Activated CD8-positive, alpha-beta memory T cell treated with anti-CD3 and anti-CD28 coated beads for 4 hours (primary cell): ENCODE measurements at places on chromosomes 12 and 14.

DNA sequence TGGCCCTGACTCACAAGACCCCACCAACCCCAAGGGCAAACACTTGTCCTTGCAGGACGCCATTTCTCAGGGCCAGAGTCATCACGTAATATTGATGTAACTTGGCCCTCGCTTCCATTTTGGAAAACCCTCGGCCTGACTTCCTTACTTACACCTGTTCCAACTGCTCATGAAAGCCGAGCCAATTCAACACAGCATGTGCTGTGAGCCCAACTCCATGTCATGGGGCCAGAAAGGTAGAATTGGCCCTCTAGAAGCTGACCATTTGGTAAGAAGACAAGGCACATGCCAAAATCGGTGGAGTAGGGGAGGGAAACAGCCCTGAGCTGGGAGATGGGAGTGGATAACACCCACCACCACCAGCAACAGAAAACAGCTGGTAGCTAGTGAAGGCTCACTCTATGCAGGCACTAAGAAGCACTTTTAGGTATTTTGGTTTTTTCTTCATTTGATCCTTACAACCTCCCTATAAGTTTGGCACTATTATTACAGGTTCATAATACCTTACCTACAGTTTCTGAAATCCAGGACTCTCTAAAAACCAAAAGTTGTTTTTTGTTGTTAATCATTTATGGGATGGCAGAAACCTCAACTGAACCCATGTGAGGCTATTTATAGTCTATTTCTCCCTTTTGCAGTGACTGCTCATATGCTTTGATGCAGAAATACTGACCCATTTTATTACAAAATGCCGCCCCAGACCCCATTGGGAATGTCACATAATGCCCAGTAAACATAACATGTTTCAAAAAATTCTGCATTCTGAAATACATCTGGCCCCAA lies 6.5 kb downstream of the TTC7B start:
- no peak for DNase-seq

DNA sequence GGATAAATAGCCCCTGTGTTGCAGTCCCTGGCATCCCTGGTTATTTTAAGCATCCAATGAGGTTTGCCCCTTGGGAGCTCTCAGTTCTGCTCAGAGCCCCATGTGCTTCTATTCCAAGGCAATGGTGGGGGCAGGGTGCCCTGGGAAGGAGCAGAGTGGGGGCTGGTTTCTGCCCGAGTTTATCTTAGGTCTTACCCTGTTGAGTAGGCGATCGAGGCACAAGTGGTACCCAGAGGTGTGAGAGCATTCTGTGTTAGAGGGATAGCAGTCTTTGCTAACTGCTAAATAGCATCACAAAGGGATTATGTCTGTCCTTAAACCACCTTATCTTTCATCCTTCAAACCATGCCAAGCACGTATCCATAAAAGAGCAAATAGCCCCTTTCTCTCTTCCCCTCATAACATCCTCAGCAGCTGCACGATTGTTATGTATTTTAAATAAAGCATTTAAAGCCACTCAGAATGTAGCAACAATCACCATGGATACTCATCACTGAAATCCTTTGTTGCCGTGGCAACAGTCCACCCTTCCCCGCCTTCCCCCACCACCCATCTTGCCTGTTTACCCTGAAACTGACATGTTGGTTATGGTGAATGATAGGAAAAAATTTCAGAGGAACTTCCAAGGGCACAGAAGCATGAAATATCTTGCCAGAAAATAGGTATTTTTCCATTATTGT lies 139.3 kb downstream of the PTPN11 start:
- DNase-seq, result no peak

DNA sequence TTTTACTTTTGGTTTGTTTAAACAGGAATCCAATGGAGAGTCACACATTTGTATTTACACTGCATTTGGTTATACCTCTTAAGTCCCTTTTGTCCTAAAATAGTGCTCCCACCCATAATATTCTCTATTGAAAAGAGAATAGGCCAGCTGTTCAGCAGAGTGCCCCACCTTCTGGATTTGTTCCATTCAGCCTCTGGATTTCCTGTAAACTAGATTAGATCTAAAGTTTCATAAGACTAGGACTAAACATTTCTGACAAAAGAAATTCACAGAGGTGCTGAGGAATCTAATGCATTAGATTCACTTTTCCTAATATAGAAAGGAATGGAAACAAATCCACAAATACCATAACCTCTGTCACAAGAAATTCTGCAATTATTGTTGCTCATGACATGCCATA lies 38.1 kb downstream of the GCH1 start:
- DNase-seq, result no peak

DNA sequence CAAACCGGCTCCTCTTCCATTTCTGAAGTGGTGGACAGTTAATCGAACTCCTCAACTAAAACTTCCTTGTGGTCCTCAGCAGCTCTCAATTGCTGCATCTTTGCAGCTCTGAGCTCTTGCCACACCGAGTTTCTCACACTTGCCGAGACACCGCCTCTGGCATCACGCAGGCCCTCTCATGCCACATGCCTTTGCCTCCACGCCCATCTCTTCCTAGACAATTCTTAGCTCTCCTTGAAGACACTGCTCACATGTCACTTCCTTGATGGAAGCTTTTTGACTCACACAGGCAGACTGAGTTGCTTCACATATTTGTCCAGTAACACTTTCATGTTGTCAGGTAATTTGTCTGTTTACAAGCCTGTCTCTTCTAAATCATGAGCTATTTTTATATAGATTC lies 29.2 kb downstream of the KCNA1 start:
- no peak for DNase-seq

DNA sequence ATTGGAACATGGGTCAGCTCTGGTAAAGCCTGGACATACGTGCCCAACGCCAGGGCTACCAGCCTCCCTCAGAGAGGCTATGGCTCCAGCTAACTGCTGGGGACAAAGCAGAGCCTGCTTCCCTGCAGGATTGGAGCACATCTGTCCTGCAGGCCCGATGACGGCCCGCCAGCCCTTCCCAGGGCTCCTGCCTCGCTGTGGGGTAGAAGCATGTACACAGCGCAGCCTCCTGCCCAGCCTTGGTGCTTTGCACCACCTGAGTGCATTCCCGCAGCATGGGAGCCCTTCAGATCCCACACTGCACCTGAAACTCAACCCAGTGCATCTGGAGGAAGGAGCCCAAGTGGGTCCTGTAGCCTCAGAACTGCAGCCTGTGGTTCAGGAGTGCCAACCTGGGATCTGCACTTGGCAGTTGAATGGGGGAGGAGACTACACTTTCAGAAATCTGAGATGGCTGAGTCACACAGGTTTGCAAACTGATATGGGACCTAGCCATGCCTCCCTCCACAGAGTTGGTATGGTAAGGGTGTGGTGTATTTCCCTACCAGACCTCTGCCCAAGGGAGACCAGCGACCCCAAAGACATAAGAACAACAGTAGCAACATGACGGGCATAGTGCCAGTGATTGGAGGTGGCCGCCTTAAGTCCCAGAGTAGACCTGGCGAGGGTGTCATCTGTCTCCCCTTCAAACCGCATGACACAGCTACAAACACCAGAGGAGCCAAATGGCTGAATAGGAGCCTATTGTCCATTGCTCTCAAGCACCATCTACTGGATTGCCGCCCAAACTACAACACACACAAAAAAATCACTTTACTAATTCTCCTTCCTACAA lies 273.9 kb upstream of the MIS18BP1 start:
- no peak for DNase-seq

- no peak for DNase-seq
Observed at GRCh38 chr14:33114331-33114730, 175.7 kb downstream of the NPAS3 start.

DNA sequence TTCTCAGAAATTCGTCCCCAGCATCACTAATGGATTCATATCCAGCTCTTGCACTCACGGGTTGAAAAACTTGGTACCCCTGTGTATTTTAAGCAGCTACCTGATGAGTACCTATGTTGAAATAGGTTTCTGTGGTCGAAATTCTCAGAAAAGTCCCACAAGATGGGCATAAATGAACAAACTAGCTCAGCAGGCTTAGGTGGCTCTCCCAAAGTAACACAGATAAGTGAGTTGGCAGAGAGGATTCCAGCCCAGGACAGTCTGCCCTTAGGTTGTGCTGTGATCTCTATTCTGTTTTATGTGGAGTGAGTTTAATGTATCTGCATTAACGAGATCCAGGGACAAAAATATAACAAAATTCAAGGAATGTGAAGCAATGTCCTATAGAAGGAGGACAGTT lies 92.3 kb downstream of the RGS6 start:
- no peak for DNase-seq

GRCh38 chr14:59069163-59069854 lies 119.2 kb upstream of the DAAM1 start:
- no peak for DNase-seq

DNA sequence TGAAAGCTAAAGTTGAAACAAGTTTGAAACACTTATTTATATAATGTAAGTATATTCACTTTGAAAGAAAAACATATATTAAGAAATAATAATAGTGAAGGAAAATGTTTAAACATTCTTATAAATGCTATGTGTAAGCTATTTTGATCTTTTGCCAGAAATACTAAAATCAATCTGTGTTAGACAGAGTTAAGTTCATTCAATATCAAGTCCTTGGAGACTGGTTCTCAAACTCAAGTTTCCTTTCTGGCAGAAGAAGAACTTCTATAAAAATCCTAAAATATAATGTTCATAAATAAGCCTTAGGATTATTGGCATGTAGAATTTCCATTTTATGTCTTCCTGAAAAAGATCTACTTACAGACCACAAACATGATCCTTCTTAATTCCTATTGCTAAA lies 45.3 kb downstream of the TAOK3 start:
- DNase-seq, result no peak
